ENCODE measurements at places on chromosomes 6 and 20. TPM values are rescaled to one million over a fixed set of nuclear protein-coding genes. Genes with fewer than 3 reads are reported as not detected.

DNA sequence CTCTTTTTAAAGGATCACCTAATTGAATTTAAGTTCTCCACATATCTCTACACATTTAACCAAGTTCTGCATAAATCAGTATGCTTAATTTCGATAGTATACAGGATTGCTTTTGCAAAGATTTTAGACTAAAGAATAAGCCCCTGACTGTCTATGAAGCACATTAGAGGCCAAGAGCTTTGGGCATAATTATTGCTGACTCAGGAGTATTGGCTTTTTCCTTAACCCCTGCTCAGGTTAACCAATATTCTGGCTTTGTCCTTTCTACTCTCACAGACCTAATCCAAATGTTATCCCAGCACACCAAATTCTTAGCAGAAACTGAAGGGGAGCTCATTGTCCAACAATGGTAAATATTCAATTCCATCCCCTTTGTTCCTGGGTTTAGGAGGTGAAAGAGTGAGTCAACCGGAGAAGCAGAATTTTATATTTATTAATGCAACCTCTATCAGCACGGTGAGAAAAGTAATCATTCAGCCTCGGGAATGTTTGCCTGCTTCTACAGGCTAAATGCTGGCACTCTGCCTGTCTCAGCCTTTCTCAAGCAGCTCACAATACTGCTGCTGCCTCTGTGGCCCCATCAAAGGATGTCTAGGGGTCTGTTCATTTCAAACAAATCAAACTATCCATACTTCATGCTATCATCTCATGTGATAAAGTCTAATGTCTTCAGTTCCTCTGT is 125.0 kb downstream of the SIM1 start:
- H3K27ac ChIP-seq = no peak overlapping the region
- no peaks in the 10 kb centered on the region for H3K36me3 ChIP-seq
- H3K4me1 ChIP-seq = no peaks in the 10 kb centered on the region

- H3K4me1 ChIP-seq = peaks cover 5% of the 10 kb centered on the region
- H3K27me3 ChIP-seq = no peaks in the 10 kb centered on the region
- no peaks in the 10 kb centered on the region for H3K36me3 ChIP-seq
These were observed 17.5 kb downstream of the PIM1 start for GRCh38 chr6:37187321-37188022.

GRCh38 chr6:113758826-113759574 is 98.1 kb upstream of the MARCKS start:
- H3K4me1 ChIP-seq = no peaks in the 10 kb centered on the region
- no peaks in the 10 kb centered on the region for H3K36me3 ChIP-seq
- H3K27me3 ChIP-seq = no peaks in the 10 kb centered on the region
- H3K27ac ChIP-seq = no peak overlapping the region
- H3K4me3 ChIP-seq = no peak overlapping the region

GRCh38 chr20:7608250-7608649 is 332.0 kb downstream of the HAO1 start:
- no peak overlapping the region for H3K4me3 ChIP-seq
- DNase-seq = no peak
- H3K27me3 ChIP-seq = no peaks in the 10 kb centered on the region
- H3K27ac ChIP-seq = no peak overlapping the region
- H3K36me3 ChIP-seq = no peaks in the 10 kb centered on the region

DNA sequence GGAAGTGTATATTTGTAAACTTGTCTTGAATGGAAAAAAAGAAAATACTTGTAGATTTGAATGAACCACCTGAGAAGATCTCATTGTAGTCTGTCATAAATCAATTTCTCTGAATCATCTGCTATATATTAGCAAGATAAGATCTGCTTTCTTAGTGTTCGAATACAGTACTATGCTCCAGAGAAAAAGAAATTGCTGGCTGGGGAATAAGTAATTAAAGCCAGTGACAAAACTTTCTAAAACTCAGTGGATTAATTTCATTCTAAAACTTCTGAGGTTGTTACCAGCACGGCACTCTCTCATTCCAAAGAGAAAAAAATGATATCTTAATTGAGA is 22.4 kb upstream of the MROH8 start:
- H3K27me3 ChIP-seq = no peaks in the 10 kb centered on the region
- no peak for DNase-seq
- peaks cover 13% of the 10 kb centered on the region for H3K4me1 ChIP-seq

TMEM170B gene
- total RNA-seq = 5.4 TPM

HLA-F gene
- total RNA-seq = 36.1 TPM
